ENCODE measurements at places on chromosomes 6 and 20.
A peak's percentile ranks its signal among the peaks of the same experiment; 100 is the strongest.

DNA sequence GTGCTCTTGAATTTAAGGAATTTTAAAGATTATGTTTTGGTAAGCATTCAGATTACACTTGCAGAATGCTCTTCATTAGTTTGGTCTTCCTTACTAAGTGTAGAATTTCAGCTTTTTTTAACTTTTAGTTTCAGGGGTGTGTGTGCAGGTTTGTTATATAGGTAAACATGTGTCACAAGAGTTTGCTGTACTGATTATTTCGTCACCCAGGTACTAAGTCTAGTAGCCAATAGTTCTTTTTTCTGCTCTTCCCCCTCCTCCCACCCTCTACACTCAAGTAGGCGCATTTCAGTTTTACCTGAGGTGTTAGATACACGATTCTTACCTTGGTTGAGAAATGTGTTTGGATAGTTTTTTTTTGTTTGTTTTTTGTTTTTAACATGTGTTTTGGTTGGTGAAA, 68.3 kb downstream of the AFG1L start:
- DNase-seq = no peak

- DNase-seq = no peak
These were observed 109.7 kb downstream of the FIG4 start for GRCh38 chr6:109800771-109801170.

GRCh38 chr20:25015986-25016385, 23.4 kb upstream of the APMAP start:
- no peak for DNase-seq

- DNase-seq = no peak
These were observed 29.5 kb upstream of the SIRPG start for GRCh38 chr20:1687053-1687452.

- no peak for DNase-seq
These were observed 202.2 kb upstream of the PRND start for GRCh38 chr20:4519534-4519933.

GRCh38 chr20:24958506-24959385, 9.7 kb downstream of the CST7 start:
- no peak for DNase-seq

DNA sequence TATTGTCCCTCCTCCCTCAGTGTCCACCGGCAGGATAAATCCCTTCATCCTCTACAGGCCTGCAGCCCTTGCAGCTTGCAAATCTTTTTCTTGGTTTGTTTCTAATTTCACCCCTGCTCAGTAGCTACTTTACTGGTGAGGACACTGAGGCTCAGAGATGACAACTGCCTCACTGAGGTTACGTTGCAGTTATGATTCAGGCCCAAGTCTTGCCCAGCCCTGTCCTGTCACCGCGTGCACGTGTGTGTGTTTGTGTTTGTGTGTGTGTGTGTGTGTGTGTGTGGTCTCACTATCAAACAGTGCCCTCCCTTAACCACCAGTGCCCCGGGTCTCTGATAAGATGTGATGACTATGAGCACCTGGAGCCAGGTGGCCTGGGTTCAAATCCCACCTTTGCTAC, 21.1 kb downstream of the FAM110A start:
- no peak for DNase-seq

GRCh38 chr6:24355393-24355792, 2.5 kb downstream of the DCDC2 start:
- no peak for DNase-seq

DNA sequence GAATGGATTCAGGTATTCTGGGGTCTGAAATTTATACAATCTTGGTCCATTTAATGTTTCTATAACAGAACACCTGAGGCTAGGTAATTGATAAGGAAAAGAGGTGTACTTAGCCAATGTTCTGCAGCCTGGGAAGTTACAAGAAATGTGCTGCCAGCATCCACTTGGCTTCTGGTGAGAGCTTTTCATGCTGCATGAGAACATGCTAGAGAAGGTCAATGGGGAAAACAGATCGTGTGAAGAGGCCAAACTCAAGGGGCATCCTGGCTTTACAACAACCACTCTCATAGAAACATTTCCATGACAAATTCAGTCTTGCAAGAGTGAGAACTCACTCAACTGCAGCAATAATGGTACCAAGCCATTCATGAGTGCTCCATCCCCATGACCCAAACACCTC, 16.8 kb downstream of the IL22RA2 start:
- no peak for DNase-seq

DNA sequence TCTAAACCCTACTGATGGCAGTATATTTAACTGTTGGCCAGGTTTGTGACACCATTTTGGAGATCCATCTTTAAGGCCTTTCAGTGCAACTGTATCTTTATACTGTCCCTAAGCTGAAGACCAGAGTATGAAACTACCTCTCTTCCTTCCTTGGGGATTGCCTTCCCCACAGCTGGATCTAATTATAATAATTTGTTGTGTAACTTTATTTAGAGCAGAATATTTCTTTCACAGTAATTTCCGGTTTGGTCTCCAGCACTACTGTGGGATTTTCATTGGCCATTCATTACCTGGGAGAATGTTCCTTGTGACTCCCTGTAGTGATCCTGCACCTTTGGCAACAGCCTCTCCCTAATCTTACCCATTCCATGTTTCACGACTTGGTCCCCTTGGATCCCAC, 75.2 kb downstream of the AKAP7 start:
- DNase-seq = no peak

- DNase-seq = no peak
These were observed 65.9 kb downstream of the DLL1 start for GRCh38 chr6:170224694-170225660.

GRCh38 chr6:37878150-37878710, 58.7 kb downstream of the ZFAND3 start:
- no peak for DNase-seq

DNA sequence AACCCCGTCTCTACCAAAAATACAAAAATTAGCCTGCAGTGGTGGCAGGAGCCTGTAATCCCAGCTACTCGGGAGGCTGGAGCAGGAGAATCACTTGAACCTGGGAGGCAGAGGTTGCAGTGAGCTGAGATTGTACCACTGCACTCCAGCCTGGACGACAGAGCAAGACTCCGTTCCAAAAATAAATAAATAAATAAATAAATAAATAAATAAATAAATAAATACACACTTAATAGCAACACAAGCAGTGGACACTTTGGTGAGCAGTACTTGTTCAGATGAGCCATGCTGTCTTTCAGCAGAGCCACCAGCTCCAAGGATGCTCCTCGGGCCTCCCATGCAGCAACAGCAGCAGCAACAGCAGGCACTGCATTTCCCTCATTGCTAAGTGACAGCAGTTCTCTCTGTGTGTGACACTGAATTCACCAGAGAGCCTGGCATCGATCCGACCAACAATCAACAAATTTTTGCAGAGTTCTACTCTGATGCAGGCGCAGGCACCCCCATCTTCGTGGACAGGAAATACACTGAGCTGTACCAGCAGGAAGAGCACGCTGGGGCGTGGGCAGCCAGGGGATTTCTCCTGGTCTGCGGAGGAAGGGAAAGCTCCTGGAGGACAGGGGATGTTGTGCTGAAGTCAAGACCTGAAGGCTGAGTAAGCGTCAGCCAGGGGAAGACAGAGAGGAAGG, 54.0 kb upstream of the SNX9 start:
- DNase-seq = no peak

DNA sequence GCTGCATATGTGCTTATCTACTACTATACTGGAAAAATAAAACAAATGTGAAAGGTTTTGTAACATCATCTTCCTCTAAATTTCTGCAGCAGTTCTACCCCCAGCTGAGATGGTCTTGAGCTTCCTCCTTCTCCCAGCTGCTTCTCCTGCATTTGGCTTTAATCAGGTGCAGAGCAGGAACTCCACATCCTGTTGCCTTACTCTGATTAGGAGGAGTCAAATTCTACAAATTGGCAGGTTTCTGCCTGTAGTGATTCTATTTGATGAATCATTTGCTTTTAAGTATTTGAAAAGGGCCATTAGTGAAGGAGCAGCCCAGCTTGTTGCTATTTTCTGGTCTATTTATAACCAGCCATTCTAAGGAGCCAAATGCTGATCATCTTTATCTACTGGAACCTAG, 224.5 kb downstream of the GMDS start:
- DNase-seq = peak; percentile 34

DNA sequence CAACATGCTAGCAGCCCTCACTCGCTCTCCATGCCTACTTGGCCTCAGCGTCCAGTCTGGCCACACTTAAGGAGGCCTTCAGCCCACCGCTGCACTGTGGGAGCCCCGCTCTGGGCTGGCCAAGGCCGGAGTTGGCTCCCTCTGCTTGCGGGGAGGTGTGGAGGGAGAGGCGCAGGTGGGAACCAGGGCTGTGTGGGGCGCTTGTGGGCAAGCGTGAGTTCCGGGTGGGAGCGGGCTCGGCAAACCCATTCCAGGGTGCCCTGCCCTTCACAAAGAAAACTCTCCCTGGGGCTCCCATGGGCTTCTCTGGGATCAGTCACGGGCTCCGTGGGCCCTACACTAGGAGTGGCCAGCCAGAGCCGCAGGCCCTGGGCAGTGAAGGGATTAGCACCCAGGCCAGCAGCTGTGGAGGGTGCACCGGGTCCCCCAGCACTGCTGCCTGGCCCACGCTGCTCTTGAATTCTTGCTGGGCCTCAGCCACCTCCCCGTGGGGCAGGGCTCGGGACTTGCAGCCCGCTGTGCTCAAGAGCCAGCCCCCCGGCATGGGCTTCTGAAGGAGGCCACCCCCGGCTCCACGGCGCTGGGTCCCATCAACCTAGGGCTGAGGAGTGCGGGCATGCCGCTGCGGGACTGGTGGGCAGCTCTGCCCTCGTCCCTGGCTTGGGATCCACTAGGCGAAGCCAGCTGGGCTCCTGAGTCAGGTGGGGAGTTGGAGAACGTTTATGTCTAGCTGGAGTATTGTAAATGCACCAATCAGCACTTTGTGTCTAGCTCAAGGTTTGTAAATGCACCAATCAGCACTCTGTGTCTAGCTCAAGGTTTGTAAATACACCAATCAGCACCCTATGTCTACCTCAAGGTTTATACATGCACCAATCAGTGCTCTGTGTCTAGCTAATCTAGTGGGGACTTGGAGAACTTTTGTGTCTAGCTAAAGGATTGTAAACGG, 273.6 kb upstream of the SULF2 start:
- no peak for DNase-seq

DNA sequence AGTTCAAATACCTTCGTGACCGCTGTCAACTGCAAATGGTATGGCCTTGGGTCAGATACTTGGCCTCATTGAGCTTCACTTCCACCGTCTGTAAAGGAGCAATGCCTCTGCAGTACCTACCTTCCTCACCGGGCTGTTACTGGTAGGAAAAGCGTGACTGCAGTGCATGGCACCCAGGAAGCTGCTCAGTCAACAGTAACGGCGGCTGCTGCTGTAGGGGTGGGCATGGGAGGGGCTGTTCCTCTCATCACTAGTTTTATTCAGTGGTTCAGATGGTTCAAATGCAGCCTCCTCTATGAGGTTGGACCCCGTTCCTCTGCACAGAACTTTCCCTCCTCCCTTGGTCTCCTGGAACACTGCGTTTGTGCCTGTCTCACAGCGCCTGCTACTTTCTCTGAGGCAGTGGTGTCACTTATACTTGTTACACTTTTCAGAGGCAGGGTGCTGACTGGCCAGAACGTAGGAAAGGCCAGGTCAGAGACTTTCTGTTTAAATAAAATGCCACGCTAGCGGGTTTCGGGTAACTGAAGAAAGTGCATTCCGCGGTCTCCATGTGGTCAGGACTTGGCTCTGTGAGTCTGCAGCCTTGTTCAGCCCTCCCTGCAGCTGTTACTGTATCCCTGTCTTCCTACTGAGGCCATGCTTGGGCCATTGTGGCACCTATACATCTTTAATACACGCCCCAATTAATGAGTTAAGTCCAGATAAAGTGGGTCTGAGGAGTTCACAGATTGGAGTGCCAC, 279.6 kb downstream of the NRN1 start:
- no peak for DNase-seq

- no peak for DNase-seq
These were observed 55.2 kb downstream of the B4GALT5 start for GRCh38 chr20:49658508-49658907.

- peak; percentile 50 for DNase-seq
These were observed 74.1 kb downstream of the LAMA4 start for GRCh38 chr6:112180095-112180820.

DNA sequence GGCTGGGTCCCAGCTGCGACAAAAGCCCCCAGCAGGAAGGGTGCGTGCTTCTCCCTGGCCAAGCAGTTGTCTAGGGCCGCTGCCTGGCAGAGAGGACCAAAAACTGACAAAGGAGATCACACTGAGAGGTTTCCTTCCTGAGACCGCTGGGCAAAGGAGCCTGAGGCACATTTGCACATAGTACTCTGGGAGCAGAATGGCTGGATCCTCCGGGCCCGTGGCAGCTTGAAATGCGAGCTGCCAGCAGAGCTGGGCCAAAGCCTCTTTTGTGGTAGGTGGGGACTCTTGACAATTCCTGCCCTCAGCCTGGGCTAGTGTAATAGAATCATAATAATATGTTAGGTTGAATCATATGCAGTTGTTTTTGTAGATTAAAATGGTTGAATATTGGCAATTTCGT, 33.1 kb upstream of the RNF8 start:
- DNase-seq = no peak

- DNase-seq = peak; percentile 33
These were observed 70.0 kb downstream of the PTPN1 start for GRCh38 chr20:50580016-50580747.

DNA sequence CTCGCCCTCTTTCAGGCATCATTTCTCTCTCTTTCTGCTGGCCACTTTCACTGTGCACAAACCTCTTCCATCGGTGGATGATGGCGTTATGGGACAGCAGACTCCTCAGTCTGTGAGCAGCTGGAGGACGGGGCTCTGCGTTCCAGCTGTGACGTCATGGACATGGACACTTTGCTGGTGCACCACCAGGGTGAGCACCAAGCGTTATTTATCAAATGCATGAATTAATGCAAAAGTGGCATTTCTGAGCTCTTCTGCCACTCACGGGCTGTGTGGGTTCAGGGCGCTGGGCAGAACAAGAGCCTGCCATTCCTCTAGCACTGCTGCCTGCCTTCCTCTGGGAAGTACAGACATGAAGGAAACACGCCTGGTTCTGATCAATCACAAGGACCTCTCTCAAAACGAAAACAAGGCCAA, 82.9 kb upstream of the MPC1 start:
- DNase-seq = no peak

GRCh38 chr6:141123049-141123448, 1009.7 kb upstream of the GJE1 start:
- no peak for DNase-seq

- no peak for DNase-seq
These were observed 187.7 kb downstream of the NFATC2 start for GRCh38 chr20:51354769-51355319.

DNA sequence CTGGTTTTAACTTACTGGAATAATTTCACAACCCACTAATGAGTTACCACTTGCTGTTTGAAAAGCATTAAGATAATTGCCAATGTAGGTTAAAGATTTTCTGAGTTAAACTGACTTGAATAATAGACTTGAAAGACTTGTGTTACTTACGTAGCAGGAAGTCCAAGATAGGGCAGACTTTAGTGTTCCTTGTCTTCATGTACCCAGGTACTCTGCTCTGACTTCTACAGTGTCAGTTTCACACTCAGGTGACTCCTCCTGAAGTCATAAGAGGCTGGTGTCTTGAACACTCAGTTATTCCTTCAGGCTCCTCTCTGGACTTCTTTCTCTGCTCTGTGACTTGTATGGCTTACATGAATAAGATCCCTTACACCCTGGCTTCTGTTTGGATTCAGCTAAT, 76.3 kb upstream of the SGK1 start:
- no peak for DNase-seq

Measured in COR-L47 (cell line).